ENCODE measurements at places on chromosomes 4 and X. TPM values are rescaled to one million over a fixed set of nuclear protein-coding genes. Genes with fewer than 3 reads are reported as not detected.

Gene CXCR3
- total RNA-seq: not detected

Gene HPGDS
- not detected for total RNA-seq

Gene TECRL
- total RNA-seq: not detected

Gene HOPX
- total RNA-seq: 2.8 TPM

Gene DUSP21
- total RNA-seq: not detected

Gene TBC1D9
- 8.8 TPM for total RNA-seq

Gene SPINK2
- total RNA-seq: 2.3 TPM

DNA sequence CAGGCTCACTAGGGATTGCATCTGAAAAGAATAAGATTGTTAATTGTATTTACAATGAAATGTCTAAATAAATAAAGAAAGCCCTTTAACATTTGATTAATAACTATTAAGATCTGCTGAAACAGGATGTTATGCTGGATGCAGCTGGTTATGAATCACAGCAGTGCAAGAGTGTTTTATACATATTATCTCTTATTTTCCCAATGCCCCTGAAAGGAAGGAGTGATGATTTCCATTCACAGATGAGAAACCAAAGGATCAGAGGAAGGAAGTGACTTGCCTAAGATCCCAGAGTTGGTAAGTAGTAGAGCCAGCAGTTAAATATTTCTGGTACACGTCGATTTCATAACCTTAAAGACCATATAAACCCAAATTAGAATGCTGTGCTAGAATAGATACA is 76.3 kb upstream of the ARHGAP36 start:
- no peak for DNase-seq

- DNase-seq: no peak
Measured at GRCh38 chr4:37794056-37794455, 32.4 kb upstream of the PGM2 start.

GRCh38 chrX:54089191-54089590 is 44.9 kb upstream of the PHF8 start:
- no peak for DNase-seq

DNA sequence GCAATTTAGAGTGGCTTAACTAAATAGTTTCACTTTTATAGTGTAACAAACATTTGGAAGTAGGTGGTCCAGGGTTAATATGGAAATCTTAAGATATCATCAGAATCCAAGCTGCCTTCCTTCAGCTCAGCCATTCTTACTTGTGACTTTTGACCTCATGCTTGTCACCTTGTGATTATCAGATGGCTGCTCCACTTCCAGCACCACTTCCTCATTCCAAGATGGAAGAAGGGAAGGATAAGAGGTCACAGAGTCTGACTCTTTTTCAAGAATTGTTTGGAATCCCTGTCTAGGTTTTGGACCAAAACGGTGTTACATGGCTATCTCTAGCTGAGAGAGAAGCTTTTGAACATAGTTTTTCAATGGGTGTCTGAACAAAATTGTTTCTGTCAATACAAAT is 39.9 kb downstream of the MTTP start:
- DNase-seq: no peak

GRCh38 chr4:61198686-61199085 is 1.4 kb upstream of the ADGRL3 start:
- no peak for DNase-seq

DNA sequence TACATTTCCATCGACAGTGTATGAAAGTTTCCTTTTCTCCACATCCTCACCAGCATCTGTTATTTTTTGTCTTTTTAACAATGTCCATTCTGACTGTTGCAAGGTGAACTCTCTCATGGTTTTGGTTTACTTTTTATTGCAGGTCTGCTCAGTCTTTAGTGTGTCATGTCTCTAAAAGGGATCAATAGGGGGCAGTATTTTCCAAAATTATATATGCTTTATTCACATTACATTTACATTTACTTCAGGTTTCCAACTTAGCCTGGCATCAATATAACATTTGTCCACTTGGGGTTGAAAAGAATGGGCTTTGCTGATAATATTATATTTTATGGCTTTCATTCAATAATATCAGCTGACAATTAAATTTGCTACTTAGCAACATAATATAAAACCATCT is 265.0 kb upstream of the SLITRK2 start:
- DNase-seq: no peak

DNA sequence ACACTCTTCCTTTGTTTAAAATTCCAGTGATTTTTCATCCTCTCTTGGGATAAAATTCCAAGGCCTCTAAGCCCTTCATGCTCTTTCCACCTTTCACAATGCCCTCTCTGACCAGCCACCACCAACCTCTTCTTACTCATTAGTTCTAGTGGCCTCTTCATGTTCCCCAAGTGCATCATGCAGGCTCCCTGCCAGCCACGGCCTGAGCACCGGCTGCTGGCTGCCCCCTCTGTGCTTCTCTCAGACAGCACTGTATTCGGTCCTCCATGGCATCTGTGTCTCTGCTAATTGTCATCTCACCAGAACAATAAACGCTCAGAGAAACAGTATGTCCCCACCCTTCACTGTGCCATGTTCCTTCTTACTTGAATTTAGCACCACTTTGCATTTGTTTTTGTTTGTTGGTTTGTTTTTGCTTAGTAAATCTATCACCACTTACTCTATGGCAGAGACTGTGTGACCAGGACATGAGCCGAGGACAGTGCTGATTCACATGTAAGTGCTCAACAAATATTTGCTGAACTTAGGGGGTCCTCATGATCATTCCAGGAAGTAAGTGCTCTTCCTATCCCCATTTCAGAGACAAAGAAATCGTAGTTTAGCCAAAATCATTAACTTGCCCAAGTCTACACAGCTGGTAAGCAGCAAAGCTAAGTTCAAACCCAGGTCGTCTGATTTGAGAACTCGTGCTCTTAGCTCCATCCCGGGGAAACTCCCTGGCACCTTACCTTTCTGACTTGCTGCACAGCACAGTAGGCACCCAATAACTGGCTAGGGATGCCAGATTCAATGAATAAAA is 77.1 kb upstream of the UCP1 start:
- DNase-seq: no peak

DNA sequence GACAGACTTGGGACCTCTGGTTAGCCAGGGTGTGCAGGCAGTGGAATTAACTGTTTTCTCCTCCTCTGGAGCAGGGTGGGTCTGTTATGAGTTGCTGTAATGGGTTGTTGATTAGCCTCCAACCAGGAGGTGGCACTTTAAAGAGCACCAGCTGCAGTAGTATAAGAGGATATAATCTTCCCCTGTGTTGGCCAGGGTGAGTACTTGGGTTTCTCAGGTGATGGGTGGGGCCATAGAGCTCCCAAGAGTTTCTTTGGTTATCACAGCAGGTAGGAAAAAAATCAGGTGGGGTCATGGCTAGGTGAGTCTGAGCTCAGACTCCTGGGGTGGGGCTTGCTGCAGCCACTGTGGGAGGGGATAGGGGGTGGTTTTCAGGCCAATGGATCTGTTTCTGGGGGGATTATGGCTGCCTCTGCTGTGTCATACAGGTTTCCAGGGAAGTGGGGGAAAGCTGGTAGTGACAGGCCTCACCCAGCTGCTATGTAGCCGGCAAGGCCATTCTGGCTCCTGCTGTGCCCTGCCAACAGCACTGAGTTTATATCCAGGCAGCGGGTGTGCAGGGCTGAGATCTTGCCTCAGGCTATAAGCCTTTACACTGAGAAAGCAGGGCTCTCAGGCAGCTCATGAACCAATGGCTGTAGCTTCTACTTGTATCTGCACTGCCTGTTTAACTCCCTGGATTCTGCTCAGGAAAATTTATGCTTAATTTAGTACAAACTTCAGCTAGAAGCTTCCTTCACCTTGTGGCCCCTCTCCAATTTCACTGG is 70.1 kb downstream of the CCNG2 start:
- DNase-seq: no peak

DNA sequence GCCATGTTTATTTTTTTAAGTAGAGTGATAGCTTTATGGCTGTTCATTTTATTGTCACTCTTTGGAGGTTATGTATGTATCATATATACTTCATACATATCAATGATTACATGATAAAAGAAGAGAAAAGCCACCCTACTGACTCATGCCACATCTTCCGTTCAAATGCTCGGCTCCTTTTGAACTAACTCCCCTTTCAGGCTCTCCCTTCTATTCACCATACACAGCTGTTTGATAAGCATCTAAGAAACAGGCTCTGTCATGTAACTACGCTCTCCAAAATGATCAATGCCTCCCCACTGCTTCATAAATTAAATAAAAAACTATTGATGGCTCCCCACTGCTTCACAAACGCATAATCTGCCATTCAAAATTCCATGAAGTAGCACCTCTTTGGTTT is 89.4 kb downstream of the SEL1L3 start:
- DNase-seq: no peak

- no peak for DNase-seq
Measured at GRCh38 chr4:42806303-42806835, 86.1 kb upstream of the GRXCR1 start.

DNA sequence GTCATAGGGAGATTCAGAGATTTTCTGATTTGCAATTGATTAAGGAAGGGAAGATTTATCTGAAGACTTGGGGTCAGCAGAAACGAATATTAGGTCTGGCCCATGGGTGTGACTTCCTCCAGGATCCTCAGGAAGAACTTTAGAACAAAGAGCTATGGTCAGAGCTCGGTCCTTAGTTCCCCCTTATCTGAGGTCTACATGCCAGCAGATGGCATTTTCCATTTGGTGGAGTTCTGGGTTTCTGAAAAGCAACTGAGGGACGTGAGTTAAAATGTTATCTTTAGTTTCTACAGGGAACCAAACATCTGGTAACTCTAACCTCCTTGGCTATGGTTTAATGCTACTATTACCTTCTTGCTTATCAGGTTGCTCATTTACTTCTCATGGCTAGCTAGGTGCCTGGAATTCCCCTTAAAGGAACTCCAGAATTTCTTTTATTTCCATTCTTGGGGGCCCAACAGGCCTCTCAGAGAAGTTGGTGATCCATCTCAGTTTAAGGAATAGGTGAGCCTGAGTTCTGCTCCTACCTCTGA is 40.7 kb downstream of the KLF3 start:
- no peak for DNase-seq

GRCh38 chrX:120499301-120500072 is 30.4 kb upstream of the LAMP2 start:
- no peak for DNase-seq

GRCh38 chrX:5051831-5052491 is 1176.7 kb downstream of the NLGN4X start:
- DNase-seq: no peak

- DNase-seq: no peak
Measured at GRCh38 chrX:13387666-13388494, 68.0 kb upstream of the ATXN3L start.

- DNase-seq: no peak
Measured at GRCh38 chr4:168143601-168144000, 51.3 kb downstream of the ANXA10 start.

DNA sequence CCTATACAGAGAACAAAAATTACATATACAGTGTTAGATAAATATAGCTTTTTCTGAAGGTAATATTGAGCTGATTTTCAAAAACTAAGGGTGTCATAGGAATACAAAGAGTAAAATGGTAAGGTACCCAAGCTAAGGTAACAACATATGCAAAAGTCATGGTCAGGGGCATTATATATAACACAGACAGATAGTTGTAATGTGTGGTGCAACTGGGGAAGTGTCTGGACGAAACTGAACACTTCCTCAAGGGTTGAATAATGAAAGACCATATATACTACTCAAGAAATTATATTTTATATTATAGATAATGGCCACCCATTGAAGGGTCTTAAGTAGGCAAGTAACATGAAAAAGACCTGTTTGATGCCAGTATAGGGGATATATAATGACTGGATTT is 262.1 kb upstream of the CXXC4 start:
- DNase-seq: no peak

- no peak for DNase-seq
Measured at GRCh38 chrX:139191286-139191685, 339.3 kb upstream of the F9 start.

DNA sequence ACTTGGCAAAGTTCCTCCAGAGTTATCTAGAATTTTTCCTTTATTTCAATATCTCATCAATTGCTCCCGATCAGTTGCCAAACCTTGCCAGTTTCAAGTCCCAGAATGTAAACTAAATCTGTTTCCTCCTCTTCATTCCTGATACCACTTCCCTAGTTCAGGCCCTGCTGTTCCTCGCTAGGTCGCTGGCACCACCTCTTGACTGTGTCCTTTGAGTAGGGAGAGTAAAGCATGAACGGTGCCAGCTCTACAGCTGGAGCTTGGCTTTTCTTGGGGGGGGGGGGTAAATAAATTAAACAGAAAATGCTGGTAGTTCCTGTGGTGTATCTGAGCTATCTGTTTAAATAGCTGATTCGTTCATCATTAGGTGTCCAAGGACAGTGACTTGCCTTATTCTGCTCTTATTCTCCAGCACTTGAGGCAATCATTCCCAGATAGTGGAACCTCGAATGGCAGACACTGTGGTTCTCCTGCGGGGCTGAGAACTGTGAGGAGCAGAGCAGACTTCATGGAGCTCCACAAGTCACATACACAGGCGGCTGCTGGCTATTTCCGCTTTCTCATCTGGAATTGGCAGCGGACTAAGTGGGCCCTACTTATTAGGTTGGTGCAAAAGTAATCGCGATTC is 168.3 kb upstream of the FAT1 start:
- DNase-seq: no peak

GRCh38 chr4:168619266-168619631 is 122.4 kb downstream of the PALLD start:
- DNase-seq: no peak

DNA sequence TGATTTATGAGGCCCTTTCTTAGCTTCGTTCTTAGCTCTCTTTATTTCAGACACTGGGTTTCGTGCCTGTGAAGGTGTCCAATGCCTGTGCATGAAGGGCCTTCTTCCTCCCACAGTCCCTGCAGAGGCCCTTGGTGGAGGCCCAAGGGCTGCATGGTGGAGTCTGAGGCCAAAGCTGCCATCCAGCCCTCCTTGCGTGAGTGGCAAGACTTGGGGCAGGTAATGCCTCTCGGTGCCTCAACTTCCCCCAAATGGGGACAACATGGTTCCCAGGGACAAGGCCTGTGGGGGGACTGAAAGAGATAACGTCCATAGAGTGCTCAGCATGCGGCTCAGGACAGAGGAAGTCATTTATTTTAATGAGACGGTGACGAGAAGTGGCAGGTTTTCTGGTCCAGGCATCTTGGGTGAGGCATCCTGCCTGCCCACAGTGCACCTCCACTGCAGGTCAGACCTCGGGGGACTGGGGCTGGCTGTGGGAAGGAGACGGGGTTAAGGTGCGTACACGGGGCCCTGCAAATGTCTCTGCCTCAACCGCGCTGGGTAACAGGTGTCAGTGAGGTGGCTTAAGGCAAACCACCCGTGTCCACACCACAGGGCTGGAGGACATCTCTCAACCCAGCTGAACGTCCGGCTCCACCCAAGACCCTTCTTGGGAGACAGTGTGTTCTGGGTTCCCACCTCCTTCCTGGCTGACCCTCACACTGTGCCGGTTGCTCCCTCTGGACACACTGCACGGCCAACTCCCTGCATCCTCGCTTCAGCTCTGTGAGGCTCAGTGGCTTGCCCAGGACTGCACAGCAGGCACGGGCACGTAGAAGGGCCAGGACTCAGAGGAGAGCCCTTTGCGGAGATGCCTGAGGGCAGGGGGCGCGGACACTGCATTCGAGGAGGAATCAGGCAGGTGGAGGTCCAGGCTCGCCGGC is 50.5 kb downstream of the PSAPL1 start:
- no peak for DNase-seq
